ENCODE measurements at places on chromosomes 2 and 18. TPM values are rescaled to one million over a fixed set of nuclear protein-coding genes. Genes with fewer than 3 reads are reported as not detected.

- no peak for DNase-seq
Measured at GRCh38 chr2:29073933-29074332, 390 bp downstream of the PCARE start.

DNA sequence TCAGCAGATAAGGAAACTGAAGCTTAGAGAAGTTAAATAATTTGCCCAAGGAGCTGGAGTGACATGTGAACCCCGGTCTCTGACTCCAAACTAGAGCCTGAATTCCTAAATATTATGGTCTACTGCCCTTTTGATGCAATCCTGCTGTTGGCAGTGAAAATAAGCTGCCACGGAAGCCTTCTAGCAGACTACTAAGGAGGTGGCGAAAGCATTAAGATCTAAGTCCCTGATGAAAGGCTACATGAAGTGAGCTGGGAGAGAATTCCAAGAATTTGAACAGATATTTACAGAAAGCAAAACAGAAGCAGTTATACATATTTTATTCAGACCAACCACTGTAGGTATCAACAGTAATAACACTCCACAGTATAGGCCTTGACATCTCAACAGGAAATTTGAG lies 28.1 kb downstream of the TRMT61B start:
- DNase-seq = no peak

DNA sequence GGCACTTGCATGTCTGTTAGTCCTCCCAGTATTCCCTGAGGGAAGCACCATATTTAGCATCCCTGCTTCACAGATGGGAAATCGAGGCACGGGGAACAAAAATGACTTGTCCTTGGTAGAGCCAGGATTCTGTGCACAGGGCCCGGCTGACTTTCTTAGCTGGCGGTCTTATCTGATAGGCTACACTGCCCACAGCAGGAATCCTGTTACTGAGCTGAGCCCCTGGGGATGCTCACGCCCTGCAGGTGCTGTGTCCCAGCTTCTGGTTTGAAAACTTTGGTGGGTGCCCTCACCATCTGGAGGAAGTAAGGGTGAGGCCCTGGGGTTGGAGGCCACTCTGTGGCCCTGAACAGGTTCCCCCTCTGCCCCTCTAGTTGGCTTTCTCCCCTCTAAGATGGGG lies 68.4 kb upstream of the MCFD2 start:
- no peak for DNase-seq

DNA sequence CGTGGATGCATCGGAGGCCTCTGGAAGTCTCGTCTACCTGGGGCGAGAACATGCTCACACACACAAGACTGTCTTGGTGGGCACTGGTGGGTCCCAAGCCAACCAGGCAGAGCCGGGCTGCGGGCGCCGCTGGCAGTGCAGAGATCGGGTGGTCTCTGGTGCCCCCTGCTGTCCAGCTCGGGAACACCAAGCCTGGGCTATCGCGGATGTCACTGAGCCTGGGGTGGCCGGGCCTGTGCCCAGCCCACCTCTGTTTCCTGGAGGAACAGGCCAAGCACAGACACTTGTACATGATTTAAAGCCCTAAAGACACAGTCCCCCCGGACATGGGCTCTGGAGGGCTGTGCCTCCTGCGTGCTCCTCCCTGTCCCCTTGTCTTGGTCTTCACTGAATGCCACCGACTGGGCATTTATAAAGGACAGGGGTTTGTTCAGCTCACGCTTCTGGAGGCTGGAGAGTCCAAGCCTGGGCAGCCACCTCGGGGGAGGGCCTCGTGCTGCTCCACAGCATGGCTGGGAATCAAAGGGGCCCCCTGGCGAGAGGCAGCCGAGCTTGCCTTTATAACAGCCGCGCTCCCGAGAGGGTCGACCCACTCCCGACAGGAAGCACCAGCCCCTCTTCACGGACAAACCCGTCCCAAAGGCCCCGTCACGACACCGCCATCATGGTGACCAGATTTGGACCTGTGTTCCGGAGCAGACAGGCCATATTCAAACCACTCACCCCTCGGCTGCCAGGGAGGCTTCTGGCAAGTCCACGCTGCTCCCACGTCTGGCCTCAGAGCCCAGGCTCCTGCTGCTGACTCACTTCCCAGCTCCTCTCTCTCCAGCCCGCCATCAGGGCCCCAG lies 3.6 kb upstream of the OTOS start:
- DNase-seq = peak; percentile 56

The SCYGR4 gene
- total RNA-seq = not detected

DNA sequence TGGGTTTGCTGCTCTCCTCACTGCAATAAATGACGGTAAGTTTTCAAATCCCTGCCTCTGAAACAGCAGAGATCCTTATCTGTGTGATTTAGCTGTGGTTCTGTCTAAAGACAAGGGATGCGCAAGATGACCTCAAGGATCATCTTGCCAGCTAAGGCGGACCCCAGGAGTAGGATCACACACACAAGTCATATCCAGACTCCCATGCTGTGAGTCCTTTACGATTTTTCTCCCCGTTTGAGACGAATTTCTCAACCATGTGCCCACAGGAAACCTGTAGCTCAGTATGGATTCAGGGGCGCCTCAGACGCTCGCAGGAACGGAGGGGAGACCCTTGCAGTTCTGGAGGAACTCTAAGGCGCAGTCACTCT lies 11.1 kb upstream of the DCTN1 start:
- no peak for DNase-seq

- DNase-seq = no peak
Measured at GRCh38 chr2:44839771-44840502, 101.6 kb upstream of the SIX3 start.

- no peak for DNase-seq
Measured at GRCh38 chr2:232506709-232507108, 13.5 kb upstream of the PRSS56 start.

DNA sequence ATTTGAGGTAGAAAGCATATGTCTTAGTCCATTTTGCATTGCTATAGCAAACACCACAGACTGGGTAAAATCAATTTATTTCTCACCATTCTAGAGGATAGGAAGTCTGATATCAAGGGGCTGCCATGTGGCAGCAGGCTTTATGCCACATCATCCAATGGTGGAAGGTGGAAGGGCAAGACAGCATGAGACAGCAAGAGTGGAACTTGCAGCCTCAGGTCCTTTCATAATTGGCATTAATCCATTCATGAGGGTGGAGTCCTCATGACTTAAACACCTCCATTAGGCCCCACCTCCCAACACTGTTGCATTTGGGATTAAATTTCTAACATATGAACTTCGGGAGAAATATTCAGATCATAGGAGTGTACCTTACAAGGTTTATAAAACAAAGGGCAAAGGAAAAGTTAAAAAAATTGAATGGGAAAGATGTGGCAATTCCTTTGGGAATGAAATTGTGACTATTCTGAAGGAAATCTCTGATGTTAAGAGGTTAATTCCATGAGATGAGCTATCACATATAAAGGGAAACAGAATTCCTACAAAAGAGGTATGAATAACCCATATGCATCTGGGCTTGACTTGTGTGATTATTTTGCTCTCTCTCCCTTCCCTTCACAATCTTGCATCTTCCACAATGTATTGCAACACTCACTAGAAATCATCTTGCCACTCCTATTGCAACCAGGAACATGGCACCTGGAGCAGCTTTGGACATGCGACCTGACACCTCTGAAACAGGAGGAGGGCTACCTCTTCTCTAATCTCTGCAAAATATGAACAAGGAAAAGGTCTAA lies 507.8 kb downstream of the EPHA4 start:
- no peak for DNase-seq

- DNase-seq = no peak
Measured at GRCh38 chr2:58633613-58634365, 392.7 kb upstream of the FANCL start.

DNA sequence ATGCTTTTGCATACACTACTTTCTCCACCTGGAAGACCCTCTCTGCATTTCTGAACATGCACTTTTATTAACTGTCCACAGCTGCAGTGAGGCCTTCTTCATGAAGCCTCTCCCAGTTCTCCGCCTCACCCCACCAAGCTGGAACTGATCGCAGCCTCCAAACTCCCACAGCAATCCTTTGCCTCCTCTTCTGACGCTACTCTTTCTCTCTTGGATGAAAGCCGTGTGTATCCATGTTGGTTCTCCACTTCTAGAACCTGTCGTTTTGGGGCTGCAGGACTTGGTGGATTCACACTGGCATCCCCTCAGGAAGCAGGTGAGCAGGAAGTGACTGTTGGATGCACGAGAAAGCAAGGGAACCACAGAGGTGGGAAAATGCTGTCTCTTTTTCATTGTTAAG lies 288.6 kb downstream of the MYCN start:
- no peak for DNase-seq

GRCh38 chr2:206217743-206218142 lies 56.7 kb upstream of the ZDBF2 start:
- no peak for DNase-seq

The ANKRD44 gene
- 48.9 TPM for total RNA-seq

The SGPP2 gene
- not detected for total RNA-seq

- DNase-seq = no peak
Measured at GRCh38 chr2:61658841-61659780, 121.0 kb upstream of the XPO1 start.

- DNase-seq = no peak
Measured at GRCh38 chr2:128736046-128736688, 417.5 kb upstream of the HS6ST1 start.

DNA sequence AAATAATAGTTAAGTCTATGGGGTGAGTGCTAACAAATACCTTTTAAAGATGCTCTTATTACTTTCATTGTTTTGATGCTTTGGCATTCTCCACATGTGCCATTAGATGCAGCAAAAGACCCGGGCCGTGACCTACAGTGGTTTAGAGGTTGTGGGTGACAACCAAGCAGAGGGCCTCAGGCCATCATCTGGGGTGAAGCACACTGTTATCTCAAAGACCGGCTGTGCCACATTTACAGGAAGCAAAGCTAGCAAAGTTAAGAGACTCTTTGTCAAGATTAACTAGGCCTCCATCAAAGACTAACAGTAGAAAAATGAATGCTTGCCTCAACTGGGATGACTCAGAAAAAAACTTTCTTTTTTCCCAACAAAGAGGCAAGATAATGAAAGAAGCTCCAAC lies 695.3 kb downstream of the SATB2 start:
- no peak for DNase-seq

The ATP8B1 gene
- total RNA-seq = 14.6 TPM

DNA sequence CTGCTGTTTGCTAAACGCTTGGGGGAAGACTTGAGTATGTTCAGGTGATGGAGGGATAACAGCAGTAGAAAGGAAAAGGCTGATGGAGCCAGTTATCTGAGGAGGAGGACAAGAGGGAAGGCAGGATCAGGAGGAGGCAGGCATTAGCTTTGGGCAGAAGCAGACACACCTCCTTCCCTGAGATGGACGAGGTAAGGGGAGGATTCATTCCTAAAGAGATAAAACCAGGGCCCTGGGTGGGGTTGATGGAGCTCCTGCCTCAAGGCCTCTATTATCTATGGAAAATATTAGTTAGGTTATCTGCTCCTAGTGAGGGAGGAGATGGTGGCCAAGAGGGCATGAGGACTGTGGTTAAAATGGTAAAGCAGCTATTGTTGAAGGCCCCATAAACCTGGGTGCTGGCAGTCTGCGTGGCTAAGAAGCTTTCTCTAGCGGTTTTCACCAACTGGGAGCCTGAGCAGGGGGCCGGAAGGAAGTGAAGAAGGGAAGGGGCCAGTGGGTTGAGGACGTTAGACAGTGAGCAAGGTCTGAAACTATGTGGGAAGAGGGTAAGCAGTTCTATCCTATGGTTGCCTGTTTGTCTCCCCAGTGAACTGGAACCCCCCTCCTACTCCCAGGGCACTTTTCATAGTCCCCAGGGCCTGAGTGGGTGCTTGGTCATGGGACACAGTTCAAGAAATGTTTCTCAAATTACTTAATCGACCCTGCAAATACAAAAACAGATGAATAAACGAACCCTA lies 56.6 kb upstream of the HK2 start:
- DNase-seq = no peak

GRCh38 chr2:191366199-191366598 lies 121.0 kb downstream of the MYO1B start:
- DNase-seq = no peak

DNA sequence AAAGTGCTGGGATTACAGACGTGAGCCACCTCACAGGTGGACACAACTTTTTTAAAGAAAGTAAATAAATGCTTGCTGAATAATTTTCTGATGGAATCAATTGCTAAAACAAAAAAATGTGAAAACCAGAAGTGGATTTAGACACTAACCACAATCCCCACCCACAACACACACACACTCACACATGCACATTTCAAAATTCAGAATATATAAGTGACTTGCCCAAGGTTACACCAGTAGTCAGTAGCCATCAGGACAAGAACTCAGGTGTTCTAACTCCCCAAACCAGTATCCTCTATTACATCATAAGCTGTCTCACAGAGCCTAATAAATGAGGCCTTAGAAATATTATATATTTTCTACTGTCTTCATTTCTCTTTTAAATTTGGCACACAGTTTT lies 1923.6 kb upstream of the PIK3C3 start:
- no peak for DNase-seq

The CYP27A1 gene
- 92.4 TPM for total RNA-seq

GRCh38 chr2:145410086-145410485 lies 890.2 kb upstream of the ZEB2 start:
- DNase-seq = no peak

The PLB1 gene
- total RNA-seq = 1.7 TPM

The IL36G gene
- not detected for total RNA-seq

The SPR gene
- total RNA-seq = 33.3 TPM

The CAB39 gene
- 60.0 TPM for total RNA-seq

DNA sequence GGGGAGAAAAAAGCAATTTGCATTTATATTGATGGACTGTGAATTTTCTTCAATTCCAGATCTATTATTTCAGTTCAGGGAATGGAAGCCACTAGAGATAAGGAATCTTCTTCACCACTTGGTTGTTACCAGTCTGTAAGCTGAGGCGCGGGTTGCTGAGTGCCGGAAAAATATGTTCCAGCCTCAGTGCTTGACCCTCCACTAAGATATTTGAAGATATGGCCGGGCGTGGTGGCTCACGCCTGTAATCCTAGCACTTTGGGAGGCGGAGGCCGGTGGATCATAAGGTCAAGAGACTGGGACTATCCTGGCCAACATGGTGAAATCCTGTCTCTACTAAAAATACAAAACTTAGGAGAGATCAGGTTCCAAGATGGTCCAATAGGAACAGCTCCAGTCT lies 9.1 kb upstream of the HMSD start:
- DNase-seq = no peak

The SCN9A gene
- 36.1 TPM for total RNA-seq

- no peak for DNase-seq
Measured at GRCh38 chr2:84290537-84290936, 168.5 kb downstream of the SUCLG1 start.

DNA sequence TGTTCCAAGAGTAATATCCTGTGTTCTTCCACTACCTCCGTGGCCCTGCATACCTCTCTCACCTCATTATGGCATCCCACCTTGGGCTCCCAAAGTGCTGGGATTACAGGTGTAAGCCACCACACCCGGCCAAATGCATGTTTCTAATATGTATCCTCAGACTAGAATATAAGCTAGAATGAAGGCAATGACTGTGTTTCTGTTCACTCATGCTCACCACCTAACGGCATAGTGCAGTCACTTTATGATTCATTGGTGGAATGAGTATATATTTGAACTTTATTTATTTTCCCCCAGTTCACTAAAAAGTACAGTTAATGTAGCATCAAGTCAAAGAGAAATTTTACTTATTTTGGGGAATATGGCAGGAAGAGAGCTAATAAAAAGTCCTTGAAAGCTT lies 11.3 kb downstream of the PIGN start:
- no peak for DNase-seq

- no peak for DNase-seq
Measured at GRCh38 chr2:60424233-60424632, 129.2 kb downstream of the BCL11A start.

The C1QL2 gene
- not detected for total RNA-seq

- no peak for DNase-seq
Measured at GRCh38 chr2:67797801-67798540, 264.8 kb downstream of the C1D start.
